ENCODE measurements at places on chromosomes 11 and 22.

GRCh38 chr11:11946180-11946579, 62.2 kb downstream of the DKK3 start:
- DNase-seq = no peak

GRCh38 chr11:96159968-96160367, 183.0 kb downstream of the MAML2 start:
- no peak for DNase-seq

DNA sequence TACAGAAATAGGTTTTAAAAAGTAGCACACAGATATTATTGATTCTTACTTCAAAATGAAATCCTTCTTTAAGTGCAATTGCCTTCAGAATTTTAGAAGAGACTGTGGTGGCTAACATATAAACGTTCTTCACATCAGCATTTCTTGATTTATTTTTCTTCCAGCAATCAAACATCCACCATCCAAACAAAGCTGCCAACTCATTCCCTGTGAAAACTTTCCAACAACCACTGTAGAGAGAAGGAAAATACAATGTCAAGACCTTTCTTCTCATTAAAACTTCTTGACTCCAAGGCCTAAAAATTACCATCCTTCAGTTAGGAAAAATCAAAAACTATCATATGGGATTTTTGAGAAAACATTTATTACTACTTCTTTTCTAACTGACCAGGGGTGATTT, 34.0 kb upstream of the P4HA3 start:
- no peak for DNase-seq

DNA sequence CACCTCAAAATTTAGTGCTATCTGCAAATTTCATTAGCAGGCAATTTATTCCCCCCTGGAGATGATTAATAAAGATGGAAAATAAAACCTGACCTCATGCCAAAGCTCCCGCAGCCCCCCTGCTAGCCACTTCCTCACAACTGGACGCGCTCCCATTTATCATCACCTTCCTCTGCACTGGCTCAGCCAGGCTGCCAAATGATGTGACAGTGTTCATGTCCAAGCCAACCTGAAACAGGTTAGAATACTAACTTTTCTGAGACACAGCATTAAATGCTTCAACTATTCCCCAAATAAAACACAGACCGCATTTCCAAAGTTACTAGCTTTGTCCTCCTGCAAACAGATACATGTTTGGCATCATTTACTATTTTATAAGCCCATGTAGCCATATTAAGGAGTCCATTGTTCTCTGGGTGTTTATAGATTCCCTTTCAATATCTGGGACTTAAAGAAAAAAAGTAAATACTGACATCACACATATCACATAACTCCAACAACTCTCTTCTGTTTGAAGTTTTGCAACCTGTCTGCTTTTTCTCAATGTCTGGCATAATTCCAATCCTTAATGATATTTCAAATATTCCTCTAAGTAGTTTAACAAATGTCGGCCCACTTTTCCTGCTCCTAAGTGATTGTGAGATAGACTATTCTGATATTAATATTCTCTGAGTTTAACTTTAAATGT, 829.7 kb upstream of the FAT3 start:
- DNase-seq = no peak

DNA sequence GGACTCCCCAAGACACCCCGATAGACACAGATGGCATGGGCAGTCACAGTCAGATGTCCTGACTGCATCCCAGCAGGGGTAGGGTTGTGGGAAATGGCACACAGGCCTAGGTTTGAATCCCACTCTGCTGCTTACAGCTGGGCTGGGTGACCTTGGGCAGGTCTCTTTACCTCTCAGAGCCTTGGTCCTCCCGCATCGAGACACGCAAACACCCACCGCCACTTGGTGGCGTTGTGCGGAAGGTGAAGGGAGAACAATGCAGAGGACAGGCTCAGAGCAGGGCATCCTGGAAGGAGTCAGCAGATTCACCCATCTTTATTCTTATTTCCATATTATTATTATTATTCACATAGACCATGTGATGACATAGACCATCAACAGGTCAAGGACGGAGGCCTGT, 140.5 kb downstream of the MIAT start:
- peak; percentile 6 for DNase-seq

- DNase-seq = no peak
Observed at GRCh38 chr11:23778971-23779370, 717.9 kb upstream of the LUZP2 start.

GRCh38 chr11:9992306-9992705, 301.7 kb downstream of the SBF2 start:
- DNase-seq = no peak

DNA sequence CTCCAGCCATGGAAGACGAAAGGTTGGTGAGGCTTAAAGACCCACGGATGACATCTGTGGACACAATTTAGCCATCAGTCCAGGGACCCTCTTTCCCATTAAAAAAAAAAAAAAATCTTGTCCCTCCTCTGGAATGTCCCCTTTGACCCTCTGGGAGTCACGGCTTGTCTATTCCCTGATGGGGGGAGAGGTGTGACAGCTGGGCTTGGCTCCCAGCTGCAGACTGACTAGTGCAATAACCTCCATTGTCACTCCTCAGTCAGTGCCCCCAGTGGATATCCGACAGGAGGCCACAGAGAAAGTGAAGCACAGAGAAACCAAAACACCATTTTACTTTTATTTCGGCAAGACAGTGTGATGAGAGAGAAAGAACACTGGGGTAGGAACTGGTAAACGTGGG, 2.7 kb upstream of the VSIG2 start:
- DNase-seq = no peak

- DNase-seq = no peak
Observed at GRCh38 chr22:40524392-40525249, 111.9 kb downstream of the MRTFA start.

Data from HCT116 (cell line).